ENCODE measurements at places on chromosomes 11 and 22. TPM values are rescaled to one million over a fixed set of nuclear protein-coding genes. Genes with fewer than 3 reads are reported as not detected.
A peak's percentile ranks its signal among the peaks of the same experiment; 100 is the strongest.

KLHL35 gene
- total RNA-seq: 4.4 TPM

BARX2 gene
- 1.8 TPM for total RNA-seq

DNA sequence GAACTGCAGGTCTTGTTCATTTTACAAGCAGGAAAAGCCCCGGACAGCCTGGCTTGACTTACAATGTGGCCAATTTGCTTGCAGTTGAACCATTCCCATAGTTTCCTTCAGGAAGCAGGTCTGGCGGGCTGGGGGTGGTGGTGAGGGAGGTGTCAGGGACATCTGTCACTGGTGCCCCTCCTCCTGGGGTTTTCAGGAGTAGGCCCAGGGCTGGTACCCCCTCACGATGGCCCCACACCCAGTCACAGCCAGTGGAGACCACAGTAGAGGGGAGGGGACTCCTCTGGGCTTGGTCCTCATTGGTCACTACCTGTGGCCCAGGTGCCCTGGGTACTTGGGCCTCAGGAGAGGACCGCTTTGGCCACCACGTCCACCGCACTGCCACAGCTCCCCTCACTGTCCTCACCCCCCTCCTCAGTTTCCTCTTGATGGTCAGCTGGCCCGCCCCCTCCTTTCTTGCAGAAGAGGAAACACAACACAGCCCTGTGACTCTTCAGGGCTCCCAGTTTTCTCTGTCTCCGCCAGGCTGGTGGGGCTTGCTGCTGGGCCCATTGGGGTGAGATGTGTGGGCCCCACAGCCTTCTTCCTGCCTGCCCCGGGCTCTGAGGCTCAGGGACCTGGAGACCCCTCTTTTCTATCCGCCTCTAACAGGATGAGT is 39.8 kb upstream of the SHISAL1 start:
- DNase-seq: no peak
- H3K4me3 ChIP-seq: no peak overlapping the region
- H3K27ac ChIP-seq: no peak overlapping the region
- no peaks in the 10 kb centered on the region for H3K36me3 ChIP-seq
- no peaks in the 10 kb centered on the region for H3K4me1 ChIP-seq

DNA sequence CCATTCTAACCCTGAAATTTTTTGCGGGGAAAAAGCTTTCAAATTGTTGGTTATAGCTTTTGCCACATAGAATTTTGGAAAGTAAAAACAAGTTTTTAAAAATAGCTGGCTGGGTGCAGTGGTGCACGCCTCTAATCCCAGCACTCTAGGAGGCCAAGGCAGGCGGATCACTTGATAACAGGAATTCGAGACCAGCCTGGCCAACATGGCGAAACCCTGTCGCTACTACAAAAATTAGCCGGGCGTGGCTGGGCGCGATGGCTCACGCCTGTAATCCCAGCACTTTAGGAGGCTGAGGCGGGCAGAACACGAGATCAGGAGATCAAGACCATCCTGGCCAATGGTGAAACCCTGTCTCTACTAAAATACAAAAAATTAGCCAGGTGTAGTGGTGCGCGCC is 54.9 kb downstream of the TNRC6B start:
- no peaks in the 10 kb centered on the region for H3K36me3 ChIP-seq
- H3K27ac ChIP-seq: no peak overlapping the region
- H3K27me3 ChIP-seq: no peaks in the 10 kb centered on the region

DNA sequence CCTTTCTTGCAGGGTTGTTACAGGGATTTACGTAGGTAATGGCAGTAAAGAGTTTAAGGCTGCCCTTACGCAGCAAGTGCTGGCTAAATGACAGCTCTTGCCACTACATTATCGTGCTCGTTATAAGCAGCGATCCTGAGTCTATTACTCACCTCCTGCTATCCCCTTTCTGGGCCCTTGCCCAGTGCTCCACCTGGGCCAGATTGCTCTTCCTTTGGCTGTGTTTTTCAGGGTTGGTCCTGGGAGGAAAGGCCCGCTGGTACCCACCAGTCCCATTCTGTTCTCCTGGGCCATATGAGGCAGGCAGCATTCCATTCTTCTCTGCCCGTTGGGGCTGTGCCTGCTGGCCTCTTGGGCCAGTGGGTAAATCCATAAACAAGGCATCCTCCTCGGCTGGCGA is 87.5 kb downstream of the C11orf58 start:
- no peak for DNase-seq
- no peak overlapping the region for H3K4me3 ChIP-seq
- H3K36me3 ChIP-seq: peaks cover 5% of the 10 kb centered on the region
- H3K4me1 ChIP-seq: no peaks in the 10 kb centered on the region
- H3K27me3 ChIP-seq: no peaks in the 10 kb centered on the region
- no peak overlapping the region for H3K27ac ChIP-seq

GRCh38 chr11:57514538-57515331 is 767 bp downstream of the SLC43A1 start:
- H3K4me3 ChIP-seq: peak overlapping the region; percentile 90
- peak overlapping the region; percentile 95 for H3K27ac ChIP-seq
- H3K4me1 ChIP-seq: peaks cover 28% of the 10 kb centered on the region
- DNase-seq: peak; percentile 85

DNA sequence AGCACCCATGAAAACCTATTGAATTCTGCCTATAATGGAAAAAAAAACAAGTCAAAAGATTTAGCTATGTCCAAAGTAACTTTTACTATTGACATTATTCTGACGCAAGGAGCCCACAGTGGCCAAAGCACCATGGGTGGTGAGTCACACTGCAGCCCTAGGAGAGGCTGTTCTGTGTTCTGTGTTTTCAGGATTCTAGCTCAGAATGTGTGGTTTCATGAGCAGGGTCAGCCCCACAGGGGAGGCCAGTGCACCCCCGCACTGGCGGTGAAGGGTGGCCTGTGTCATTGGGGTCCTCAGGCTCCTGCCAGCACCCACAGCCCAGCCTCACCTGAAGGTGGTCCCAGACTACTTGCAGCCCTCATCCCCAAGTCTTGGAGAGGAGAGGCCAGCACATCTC is 112.2 kb downstream of the BRD1 start:
- no peaks in the 10 kb centered on the region for H3K4me1 ChIP-seq
- DNase-seq: no peak
- H3K27me3 ChIP-seq: no peaks in the 10 kb centered on the region

GRCh38 chr11:126061707-126062678 is 673 bp downstream of the CDON start:
- peak overlapping the region; percentile 84 for H3K27ac ChIP-seq
- peak; percentile 44 for DNase-seq
- H3K27me3 ChIP-seq: no peaks in the 10 kb centered on the region
- no peaks in the 10 kb centered on the region for H3K36me3 ChIP-seq
- peak overlapping the region; percentile 54 for H3K4me3 ChIP-seq

- no peaks in the 10 kb centered on the region for H3K27me3 ChIP-seq
- H3K27ac ChIP-seq: no peak overlapping the region
- H3K4me3 ChIP-seq: no peak overlapping the region
- H3K36me3 ChIP-seq: no peaks in the 10 kb centered on the region
- DNase-seq: no peak
Measured at GRCh38 chr22:49011379-49011768, 816.3 kb downstream of the BRD1 start.

DNA sequence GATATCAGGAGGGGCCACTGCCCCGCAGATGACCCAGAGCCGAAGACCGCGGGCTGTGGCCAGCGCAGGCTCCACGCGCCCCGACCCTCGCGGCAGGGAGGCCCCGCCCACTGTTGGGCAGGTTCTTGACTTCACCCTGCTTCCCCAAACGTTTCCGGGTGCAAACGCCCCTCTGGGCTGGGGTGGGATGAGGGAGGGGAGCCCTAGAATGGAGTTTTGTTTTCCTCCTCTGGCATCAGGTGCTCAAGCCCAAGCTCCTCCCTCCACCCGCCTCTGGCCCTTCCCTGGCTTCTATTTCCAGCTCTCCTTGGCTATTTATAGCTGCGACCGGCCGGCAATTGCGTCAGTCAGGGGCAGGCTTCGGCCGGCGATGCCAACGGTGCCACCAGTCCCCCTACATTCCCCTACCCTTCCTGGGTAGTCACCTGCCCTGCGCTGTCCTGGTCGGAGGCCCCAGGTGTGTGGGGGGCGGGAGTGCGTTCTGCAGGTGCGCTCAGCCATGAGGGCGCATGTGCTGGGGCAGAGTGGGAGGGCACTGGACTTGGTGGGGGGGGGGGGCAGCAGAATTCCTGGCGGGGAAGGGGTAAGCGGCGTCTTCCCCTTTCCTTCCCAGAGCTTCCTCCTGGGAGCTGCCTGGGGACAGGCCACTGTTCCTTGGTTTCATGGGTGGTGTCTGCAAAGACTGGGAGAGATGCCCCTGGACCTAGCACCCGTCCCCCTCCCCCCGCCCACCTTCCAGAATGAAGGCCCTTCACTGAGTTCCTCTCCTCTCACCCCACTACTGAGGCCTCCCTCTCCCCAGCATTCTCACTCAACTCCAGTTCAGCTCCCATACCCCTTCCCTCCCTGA is 23.6 kb downstream of the DUSP8 start:
- peak overlapping the region; percentile 72 for H3K27ac ChIP-seq
- peak; percentile 86 for DNase-seq
- H3K36me3 ChIP-seq: no peaks in the 10 kb centered on the region
- H3K4me3 ChIP-seq: no peak overlapping the region

- no peak overlapping the region for H3K4me3 ChIP-seq
- H3K27me3 ChIP-seq: no peaks in the 10 kb centered on the region
- H3K27ac ChIP-seq: no peak overlapping the region
- DNase-seq: no peak
- peaks cover 6% of the 10 kb centered on the region for H3K4me1 ChIP-seq
Measured at GRCh38 chr11:115611343-115611742, 107.1 kb upstream of the CADM1 start.
